Activated CD4-positive, alpha-beta T cell treated with anti-CD3 and anti-CD28 coated beads for 24 hours (primary cell): ENCODE measurements at places on chromosomes 16 and 17.

GRCh38 chr16:2981177-2981898 is 1.1 kb upstream of the PKMYT1 start:
- no peak for DNase-seq

GRCh38 chr17:65147955-65148354 is 10.8 kb downstream of the RGS9 start:
- DNase-seq = no peak

- no peak for DNase-seq
These were observed 106.8 kb downstream of the BRIP1 start for GRCh38 chr17:61756561-61756960.

DNA sequence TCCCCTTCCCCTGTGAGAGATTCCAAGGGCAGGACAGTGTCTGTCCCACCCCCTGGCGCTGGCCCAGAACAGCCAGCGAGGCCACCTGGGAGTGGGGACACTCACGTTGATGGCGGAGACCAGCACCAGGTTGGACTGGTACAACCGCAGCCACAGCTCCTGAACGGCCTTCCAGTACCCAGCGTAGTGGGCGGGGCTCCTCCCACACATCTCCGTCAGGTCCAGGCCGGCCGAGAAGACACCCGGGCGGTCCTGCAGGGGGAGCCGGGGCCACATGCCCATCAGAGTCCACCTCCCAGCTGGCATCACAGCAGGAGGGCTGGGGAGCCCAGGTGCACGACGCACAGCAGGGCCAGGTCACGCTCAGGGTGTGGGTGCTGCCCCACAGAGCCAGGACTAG is 7.1 kb downstream of the ECI1 start:
- no peak for DNase-seq

DNA sequence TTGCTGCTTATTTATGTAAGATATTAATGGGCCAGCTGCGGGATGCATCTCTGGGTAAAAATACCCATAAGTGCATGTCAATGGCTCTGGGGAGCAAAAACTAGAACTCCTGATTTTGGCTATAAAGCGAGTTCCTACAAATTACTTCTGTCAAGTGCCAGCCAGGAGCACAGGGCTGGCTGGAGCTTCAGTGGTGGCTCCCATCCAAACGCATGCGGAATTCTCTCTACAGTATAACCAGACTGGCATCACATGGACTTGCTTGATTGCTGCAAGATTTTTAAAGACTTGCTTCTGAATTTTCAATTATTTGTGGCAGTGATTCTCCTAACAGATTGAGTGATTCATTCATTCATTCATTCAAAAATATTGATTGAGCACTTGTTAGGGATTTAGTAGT is 260.9 kb downstream of the PHKB start:
- DNase-seq = no peak

DNA sequence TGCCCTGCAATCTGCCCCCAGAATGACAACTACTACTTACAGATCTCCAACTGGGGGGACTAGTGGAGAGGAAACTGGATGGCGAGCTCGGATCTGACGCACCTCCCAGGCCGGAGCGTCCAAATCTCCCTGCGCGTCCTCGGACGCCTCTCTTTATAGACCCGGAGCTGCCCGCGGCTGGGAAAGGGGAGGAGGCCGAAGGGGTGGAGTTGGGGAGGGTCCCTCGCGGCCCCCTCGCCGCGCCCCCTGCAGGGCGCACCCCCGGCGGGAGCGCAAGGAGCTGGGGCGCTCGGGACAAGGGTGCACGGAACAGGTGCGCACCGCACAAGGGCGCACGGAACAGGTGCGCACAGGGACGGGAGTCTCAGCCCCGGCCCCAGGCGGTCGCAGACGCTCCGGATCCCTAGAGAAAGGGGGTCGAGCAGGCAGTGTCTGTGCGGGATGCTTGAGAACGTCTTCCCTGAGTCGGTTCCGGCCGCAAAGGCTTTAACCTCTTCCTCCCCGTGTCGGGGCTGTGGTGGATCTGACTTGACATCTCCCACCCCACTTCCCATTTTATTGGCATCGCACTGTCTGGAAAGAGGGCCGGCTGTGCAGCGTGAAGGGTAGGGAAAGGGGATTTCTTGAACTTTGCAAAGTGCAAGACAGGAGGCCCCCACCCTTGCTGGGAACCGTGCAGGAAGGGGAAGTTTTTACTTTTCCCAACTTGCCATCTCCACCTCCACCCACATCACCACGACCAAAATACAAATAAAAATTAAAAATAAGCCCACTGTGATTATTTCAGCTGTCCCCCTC is at the start of gene MYH11:
Gene MYH11, minus strand, starts transcription at position 128 of the 798 bp plus-strand sequence. CDS start 18,776 bp downstream, outside the sequence.
- DNase-seq = no peak

DNA sequence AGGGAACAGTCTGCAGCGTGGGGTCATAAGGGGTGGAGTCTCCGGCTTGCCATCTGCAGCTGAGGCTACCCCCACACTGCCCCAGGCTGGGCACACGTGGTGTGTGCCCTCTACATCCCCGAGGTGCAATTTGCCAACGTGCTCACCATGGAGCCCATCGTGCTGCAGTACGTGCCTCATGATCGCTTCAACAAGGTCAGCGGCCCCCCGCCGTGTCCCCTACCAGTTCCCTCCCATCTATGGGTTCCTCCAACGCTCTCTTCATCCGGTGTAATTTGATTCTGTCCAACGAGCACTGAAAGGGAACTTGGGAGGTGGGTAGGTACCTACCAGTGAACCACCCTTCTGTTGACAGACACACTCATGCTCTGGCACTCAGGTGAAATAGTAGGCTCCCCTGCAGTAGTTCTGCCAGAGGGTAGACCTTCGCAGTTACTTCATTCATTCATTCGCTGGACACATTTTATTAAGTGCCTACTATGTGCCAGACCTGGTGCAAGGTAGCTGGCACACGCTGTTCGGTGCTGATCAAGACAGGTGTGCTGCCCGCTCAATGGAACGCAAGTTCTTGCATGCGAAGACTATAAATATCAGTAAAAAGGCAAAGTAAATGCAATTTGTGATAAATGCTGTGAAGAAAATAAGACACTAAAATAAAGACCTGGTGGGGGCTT is 2.7 kb downstream of the MLLT6 start:
- DNase-seq = no peak

DNA sequence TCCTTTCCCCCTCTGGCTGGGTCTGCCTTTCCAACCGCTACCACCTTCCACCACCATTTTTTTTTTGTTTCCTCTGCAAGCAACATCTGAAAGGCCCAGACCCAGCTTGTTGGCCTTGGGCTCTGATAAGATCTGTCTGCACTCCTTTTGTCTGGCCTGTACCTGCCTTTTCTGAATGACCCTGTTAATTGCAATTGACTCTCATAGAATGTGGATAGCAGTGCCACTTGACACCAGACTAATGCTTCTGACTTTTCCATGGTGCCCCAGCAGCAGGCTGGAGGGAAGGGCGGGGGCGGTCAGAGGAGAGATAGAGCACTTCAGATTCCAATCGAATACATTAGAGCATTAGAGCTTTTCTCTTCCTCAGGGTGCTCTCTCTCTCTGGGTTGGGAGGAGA is 538.9 kb downstream of the WWOX start:
- no peak for DNase-seq

GRCh38 chr16:65679785-65680184 is 557.9 kb upstream of the CDH11 start:
- no peak for DNase-seq

DNA sequence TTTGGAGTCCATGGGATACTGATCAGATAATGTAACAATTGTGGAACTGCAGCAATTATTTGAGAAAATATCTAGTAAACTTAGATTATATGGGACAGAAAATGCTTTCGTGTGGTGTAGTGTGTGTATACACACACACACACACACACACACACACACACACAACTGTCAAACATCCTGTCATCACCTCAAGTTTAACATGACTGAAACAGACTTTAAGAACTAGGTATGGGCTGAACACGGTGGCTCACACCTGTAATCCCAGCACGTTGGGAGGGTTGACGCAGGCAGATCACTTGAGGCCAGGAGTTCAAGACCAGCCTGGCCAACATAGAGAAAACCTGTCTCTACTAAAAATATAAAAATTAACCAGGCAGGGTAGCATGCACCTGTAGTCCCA is 544 bp upstream of the EVI2A start:
- DNase-seq = no peak

GRCh38 chr17:51796026-51796425 is 362.5 kb downstream of the CA10 start:
- DNase-seq = no peak

DNA sequence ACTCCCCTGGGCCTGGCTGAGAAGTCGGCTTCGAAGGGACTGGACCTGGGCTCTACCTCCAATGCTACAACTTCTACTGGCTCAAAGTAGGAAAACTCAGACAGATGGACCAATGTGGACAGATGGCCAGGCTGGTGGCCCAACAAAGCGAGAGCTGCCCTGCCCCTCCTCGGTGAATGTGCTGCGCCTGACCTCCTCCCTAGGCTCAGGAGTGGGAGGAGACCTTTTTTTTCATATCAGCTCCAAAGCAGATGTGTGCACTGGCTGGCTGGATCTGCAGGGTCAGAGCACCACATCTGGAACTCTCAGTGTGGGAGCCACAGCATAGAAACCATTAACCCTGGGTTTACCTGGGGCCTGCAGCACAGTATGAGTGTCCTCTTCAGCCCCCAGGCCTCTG is 20.8 kb downstream of the ATP6V0D1 start:
- DNase-seq = no peak

- no peak for DNase-seq
These were observed 7.2 kb downstream of the TP53I13 start for GRCh38 chr17:29575511-29576213.

DNA sequence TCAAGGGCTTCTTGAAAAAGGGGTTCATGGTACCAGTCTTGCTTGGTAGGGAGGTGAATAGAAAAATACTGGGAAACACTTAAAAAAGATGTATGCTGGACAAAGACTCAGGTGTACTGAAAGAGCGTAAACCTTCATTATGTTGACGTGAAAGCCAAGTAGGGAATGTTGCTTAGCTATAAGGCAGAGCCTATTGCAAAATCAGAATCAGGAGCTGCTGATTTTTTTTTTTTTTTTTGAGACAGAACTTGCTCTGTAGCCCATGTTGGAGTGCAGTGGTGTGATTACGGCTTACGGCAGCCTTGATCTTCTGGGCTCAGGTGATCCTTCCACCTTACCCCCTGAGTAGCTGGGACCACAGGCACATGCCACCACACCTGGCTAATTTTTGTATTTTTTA is 3.9 kb downstream of the TMEM94 start:
- no peak for DNase-seq

DNA sequence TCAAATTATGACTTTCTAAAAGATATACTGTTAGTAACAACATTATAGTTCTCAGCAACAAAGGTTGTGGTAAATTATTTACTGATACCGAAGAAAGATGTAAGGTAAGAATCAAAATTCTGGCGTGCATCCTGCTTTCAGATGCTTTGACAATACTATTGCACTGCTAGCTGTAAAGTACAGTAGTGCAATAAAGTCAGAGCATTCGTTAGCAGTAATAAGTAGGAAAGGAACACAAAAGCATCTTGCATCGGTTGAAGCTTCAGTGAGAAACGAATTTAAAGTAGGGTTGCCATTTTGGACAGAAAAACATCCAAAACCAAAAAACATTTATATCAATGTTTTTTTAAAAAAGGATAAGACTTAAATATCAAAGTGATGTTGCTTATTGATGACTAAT is 4.0 kb downstream of the SKA2 start:
- no peak for DNase-seq

GRCh38 chr17:44350733-44351226 is 5.7 kb downstream of the GRN start:
- peak; percentile 72 for DNase-seq

DNA sequence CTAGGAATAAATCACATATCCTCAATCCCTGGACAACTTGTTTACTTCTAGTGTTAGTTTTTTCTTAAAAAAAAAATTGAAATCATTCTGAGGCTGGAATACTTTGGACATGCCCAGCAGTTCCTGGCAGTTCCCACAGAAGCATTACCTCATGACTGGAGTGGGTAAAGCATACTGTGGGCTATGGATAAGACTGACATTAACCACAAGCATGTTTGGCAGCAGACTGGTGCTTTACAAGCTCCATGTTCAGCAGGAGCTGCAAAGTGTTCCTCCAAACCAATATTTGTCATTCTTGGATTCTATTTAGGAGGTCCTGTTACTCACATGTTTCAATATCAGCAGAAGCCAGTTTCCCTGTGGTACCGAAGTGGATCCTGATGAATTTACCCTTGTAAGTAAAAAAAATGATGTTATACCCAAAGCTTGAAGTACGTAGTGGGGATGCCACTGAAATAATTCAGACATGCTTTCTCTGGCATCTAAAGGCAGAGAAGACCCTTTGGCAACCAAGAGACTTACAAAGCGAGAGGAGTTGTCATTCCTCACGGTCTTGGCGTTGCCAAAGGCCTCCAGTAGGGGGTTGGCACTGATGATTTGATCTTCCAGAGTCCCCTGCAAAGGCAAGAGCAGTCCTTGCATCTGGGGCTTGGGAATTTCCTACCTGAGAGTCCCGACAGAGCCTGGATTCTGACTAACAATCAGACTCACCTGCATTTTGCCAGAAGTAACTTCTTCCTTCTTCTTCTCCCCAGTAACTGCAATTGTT is 4.9 kb downstream of the MYH1 start:
- no peak for DNase-seq

DNA sequence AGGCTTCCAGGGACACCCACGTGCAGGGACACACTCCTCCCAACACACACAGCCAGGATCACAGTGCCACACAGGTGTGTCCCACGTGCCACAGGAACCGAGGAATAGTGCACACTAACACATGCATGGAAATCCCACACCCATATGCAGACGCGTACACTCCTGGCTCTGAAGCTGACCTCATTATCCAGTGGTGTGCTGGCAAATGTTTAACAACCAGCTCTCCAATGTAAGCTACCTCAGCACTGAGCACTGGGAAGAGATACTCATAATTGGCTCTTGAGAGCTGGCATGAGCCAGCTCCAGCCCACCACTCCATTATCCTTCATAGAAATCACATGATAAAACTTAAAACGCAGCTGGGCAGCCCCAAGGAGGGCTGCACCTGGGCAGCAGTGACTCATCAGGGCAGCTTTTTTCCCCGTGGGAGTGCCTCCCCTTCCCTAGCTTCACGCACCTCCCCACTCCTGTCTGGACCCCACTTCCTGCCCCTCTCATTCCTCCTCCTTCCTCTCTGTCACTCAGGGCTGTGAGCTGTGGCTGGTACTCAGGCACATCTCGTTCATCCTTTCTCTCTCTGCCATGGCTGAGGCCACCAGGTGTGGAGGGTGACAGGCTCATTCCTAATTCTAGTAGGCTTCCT is 14.9 kb upstream of the TBX21 start:
- no peak for DNase-seq

DNA sequence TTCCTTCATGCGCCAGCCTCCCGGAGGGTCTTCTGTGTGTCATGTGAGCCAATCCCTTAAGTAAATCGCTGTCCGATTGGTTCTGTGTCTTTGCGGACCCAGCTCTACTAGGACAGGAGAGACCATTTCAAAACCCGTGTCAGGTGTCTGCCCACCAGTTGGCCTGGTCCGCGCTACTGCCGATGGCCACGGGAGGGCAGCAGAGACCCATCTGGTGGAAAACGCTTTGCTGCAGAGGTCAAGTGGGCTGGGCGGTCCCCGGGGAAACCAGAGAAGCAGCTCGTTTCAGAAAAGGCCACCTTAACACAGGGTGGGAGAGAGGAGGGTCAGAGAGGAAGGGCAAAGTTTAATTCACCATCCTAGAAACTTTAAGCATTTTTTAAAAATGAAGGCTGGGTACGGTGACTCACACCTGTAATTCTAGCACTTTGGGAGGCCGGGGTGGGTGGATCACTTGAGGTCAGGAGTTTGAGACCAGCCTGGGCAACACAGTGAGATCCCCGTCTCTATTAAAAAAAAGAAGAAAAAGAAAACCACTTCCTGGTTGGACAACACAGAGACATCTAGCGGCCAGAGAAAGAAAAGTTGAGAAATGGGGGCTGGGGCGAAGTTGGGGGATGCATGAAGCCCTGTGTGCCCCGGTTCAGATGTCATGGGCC is 2.8 kb upstream of the CIBAR2 start:
- DNase-seq = peak; percentile 89

GRCh38 chr17:52156576-52157570 is 1.6 kb downstream of the CA10 start:
- DNase-seq = no peak
